ENCODE measurements at places on chromosomes 2 and 18. TPM values are rescaled to one million over a fixed set of nuclear protein-coding genes. Genes with fewer than 3 reads are reported as not detected.

CERS6 gene
- total RNA-seq, result 20.5 TPM

C1QL2 gene
- total RNA-seq, result not detected

HOXD12 gene
- total RNA-seq, result not detected

TAF1B gene
- 19.3 TPM for total RNA-seq

INPP4A gene
- 8.0 TPM for total RNA-seq

CHST9 gene
- total RNA-seq, result 2.9 TPM

DNAJC5G gene
- not detected for total RNA-seq

PDCD1 gene
- total RNA-seq, result 2.5 TPM

FHOD3 gene
- 5.8 TPM for total RNA-seq

PCARE gene
- 0.04 TPM for total RNA-seq

FIGN gene
- total RNA-seq, result 0.38 TPM

IL1RL1 gene
- total RNA-seq, result 0.45 TPM

IL1B gene
- 1.3 TPM for total RNA-seq

All from esophagus squamous epithelium (tissue), 5 donors.